Bronchial epithelial cell (primary cell): ENCODE measurements at places on chromosomes 11 and 22. TPM values are rescaled to one million over a fixed set of nuclear protein-coding genes. Genes with fewer than 3 reads are reported as not detected.

GRCh38 chr11:111172321-111172862, 73.1 kb upstream of the POU2AF2 start:
- no peak for DNase-seq

DNA sequence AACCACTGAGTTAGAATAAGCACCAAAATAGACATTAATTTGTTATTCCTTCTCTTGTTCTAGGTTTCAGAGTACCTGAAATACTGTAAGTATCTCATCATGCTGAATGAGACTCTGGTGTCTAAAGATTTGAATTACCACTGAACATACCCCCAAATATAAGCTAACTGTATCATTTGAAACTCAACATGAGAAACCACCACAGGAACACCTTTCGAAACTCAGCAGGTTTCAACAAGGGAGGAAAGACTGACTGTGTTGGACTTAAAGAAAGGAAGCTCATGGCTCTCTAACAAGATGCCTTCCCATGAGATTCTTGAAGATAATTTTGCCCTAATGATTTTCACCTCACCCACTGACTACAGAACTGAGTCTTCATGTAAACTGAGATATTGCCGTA, 37.0 kb downstream of the PRCP start:
- DNase-seq = no peak

DNA sequence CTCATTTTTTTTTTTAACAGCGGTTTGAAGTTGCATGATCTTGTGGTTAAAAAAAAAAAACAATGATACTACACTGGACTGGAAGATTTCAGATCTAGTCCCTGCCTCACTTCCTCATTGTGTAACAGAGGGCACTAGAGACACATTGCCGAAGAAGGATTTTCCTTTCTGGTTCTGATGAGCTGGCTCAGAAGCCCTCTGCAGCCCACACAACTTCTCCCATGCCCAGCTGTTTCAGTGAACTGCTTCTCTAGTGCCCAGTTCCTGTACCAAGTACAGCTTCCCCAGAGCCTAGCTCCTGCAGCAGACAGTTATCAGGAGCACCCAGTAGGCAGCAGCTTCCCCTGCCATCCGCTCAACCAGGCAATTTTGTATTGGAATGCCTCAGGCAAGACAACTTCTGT, 29.5 kb upstream of the ANO5 start:
- peak; percentile 2 for DNase-seq

GRCh38 chr11:33375236-33375635, 118.1 kb downstream of the HIPK3 start:
- DNase-seq = no peak

The HTR3B gene
- not detected in 2 replicates for total RNA-seq

- no peak for DNase-seq
Observed at GRCh38 chr11:116997071-116997470, 101.2 kb downstream of the SIK3 start.

The C11orf16 gene
- not detected in 2 replicates for total RNA-seq

DNA sequence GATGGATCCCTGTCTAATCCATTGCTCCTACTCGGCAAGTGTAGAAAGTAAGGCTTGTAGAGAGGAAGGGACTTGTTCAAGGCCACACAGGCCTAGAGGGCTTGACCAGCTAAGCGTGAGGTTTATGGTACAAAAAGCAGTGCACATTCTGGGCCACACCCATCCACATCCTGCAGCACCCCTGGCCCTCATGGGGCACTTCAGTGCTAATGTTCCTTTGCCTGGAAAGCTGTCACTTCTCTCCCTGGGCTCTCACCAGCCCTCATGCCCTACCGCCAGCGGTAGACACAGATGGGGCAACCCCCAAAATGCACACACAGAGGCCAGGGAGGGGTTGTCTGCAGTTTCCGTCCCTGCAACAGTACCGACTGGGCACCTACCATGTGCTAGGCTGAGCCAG, 7.1 kb upstream of the MGAT3 start:
- no peak for DNase-seq

The FGF3 gene
- not detected in 2 replicates for total RNA-seq

GRCh38 chr11:10329935-10330334, 25.1 kb downstream of the ADM start:
- DNase-seq = peak; percentile 55

The METTL15 gene
- 11.3 and 17.0 TPM in 2 replicates for total RNA-seq

DNA sequence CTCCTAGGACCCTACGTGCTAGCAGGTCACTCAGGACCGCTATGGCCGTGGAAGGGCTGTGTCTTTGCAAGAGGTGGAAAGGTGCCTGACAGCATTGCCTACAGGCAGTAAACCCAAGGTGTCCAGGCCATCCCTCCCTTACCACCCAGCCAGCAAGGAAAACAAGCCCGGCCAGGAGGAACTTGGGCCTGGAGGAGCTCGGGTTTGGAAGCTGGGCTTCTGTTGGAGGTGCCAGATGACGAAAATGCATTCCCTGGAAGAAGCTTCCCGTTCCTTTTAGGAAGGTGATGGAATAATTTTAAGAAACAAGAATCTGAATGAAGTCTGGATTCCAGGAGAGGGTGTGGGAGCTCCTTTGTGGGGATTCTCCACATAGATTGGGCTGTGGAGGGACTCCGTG, 23.6 kb downstream of the FBLN1 start:
- no peak for DNase-seq

DNA sequence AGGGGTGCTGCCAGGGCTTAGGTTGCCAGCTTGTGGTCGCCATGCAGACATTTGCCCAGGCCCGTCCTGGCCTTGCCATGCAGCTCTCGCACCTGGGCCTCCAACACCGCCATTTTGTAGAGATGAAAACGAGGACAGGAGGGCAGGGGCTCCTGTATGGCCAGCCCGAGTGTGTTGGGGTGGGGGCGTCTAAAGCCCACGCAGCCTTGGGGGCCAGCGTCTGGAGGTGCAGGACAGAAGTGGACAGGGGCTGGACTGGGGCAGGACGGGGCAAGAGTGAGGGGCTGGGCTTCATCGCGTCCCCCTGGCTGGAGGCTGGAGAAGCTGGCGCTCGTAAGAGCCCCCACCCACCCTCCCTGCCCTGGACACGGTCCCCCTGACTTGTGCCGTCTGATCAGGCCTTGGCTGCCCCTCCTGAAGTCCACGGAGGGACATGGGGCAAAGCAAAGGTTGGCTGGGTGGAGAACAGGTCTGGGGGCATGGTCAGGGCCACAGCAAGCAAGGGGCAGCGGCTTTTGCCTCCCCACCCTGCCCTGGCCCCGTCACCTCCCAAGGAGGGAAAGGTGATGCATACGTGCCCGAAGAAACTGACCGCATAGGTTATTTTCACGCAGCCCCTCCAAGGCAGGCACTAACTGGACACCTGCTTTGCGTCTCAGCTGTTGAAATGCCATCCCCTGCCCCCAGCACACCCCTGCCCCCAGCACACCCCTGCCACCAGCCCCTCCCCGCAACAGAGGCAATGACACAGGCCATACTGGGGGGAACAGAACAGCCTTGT, 815 bp downstream of the TNNT3 start:
- DNase-seq = no peak

- no peak for DNase-seq
Observed at GRCh38 chr11:110287537-110287936, 8.9 kb downstream of the RDX start.

GRCh38 chr11:973237-973636, 47.6 kb downstream of the AP2A2 start:
- DNase-seq = no peak

GRCh38 chr11:8363921-8364320, 100.2 kb upstream of the LMO1 start:
- DNase-seq = no peak

The MPZL3 gene
- 34.8 and 81.4 TPM in 2 replicates for total RNA-seq

DNA sequence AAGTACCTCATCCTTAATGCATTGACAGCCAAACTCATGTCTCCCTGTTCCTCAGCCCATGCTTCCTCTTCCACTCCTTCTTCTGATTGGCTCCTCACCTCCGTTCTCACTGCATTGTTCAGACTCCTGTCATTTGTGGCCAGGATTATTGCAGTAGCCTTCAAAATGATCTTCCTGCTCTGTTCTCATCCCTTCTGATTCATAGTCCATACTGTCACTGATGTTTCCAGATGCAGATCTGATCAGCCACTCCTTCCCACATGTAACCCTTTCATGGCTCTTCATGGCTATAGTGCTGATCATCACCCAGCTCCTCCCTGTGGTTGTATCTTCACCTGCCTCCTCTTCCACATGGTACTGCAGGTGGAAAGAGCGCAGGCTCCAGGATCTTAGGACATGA, 71.7 kb downstream of the DEPDC5 start:
- peak; percentile 30 for DNase-seq

The MEI1 gene
- total RNA-seq = 0.13 TPM in 1 of 2 replicates, not detected in the other

The CNTN5 gene
- not detected in 2 replicates for total RNA-seq

- no peak for DNase-seq
Observed at GRCh38 chr11:111391328-111392124, 12.5 kb upstream of the POU2AF1 start.

GRCh38 chr22:26576026-26576680, 13.8 kb downstream of the TPST2 start:
- no peak for DNase-seq

DNA sequence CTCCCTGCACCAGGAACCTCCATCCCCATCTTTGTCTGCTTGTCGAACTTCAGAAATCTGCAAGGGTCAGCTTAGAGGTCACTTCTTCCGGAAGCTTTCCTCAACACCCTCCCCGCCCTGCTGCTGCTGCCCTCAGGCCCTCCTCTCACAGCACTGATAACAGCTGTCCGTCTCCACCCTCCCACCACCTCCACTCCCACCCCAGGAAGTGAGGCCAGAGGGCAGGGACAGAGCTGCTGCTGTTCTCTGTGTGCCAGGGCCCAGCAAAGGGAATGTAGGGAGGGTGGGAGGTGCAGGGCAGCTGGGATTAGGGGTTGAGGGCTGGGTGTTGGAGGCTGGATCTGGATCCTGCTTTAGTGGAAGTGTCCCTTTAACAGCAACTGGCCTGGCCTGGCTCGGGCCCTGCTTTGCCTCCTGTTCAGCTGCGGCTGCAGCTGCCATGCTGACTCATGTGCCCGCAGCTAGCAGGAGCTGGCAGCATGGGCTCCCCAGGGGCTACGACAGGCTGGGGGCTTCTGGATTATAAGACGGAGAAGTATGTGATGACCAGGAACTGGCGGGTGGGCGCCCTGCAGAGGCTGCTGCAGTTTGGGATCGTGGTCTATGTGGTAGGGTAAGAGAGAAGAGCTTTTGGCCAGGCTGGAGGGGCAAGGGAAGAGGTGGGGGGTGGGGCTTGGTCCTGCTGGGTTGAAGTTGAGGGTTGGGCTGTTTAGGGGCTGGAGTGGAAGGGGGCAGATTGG, at the start of gene P2RX6:
Gene P2RX6 (plus strand): TSS at position 440 of the 740 bp plus-strand sequence. CDS start 10 bp downstream, at position 450.
- no peak for DNase-seq

DNA sequence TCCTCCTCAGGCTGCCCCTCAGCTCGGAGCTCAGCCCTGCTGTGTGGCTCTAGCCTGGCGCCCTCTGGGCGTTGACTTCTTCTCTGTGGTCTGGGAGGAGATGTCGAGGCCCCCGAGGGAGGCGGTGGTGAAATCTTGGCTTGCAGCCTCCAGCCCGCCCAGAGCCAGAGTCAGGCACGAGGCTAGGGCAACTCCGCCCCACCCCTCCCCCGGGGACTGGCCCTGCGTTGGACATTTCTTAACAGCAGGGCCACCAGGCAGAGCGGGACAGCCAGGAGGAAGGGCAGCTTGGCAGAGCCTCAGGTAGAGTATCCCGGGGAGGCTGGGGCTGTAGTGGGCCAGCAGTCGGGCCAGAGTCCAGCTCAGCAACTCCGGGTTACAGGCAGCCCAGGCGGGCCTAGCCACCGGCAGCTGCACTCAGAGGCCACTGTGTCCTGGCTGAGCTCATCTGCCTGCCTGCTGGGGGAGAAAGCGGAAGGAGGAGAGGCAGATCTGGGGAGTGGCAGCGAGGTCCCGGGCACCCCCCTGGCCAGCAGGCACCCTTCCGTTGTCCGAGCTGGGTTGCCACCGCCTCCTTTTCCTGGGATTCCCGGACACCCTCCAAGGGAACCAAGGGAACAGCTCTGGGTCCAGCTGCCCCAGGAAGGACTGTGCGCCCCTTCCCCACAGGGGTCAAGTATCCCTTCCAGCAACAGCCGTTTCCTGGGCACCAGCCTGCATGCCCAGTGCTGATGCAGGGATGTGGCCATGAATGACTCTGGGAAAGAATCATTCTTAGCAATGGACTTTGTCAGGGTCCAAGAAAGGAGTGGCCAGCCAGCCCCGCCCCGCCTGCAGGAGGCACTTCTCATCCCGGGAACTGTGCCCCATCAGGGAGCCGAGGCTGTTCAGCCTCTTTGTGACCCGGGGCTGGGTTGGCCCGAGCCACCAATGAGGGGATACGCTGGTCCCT, at the start of gene ALDH3B1:
Gene ALDH3B1 (plus strand): TSS at position 238 of the 952 bp plus-strand sequence. CDS start 4,971 bp downstream, outside the sequence.
- no peak for DNase-seq

The HPX gene
- total RNA-seq = 0.26 and 0.51 TPM in 2 replicates

DNA sequence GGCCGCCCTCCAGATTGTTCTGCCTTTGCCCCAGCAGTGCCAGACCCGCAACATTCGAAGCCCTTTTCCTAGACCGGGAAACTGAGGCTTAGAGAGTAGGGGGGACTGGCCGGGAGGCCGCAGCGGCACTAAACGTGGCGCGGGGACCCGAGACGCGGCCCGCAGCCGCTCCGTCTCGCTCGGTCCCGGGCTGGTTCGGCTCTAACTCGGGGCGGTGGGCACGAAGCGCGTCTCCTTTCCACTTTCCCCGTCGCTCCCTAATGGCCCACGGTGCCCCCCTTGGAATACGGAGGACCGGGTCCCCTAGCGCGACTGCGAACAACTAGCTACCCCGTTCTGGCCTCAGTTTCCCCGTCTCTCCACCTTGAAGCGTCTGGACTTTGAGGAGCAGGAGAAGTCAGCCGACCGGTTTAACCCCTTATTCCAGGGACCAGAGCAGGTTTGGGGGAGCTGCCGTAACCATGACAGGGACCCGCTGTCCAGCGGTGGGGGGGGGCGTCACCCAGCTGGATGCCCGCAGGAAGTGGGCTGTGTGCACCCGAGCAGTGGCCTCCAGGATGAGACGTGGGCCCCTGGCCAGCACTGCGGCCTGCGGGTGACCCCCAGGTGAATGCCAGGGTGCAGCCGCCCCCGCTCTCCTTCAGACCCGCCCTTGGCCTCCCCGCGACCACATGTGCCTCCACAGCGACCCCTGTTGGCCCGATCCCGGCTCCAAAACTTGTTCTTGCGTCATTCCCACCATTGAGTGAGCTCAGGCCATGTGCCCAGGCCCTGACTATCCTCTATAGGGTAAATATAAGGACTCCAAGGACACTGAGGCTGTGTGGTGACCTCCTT, 1.1 kb downstream of the CDC42EP1 start:
- DNase-seq = peak; percentile 76

GRCh38 chr11:36010010-36010740, 66.3 kb downstream of the LDLRAD3 start:
- peak; percentile 66 for DNase-seq

The SLC29A2 gene
- 1.9 and 2.1 TPM in 2 replicates for total RNA-seq
